HEK293T (cell line): ENCODE measurements at places on chromosomes 5 and 9.

DNA sequence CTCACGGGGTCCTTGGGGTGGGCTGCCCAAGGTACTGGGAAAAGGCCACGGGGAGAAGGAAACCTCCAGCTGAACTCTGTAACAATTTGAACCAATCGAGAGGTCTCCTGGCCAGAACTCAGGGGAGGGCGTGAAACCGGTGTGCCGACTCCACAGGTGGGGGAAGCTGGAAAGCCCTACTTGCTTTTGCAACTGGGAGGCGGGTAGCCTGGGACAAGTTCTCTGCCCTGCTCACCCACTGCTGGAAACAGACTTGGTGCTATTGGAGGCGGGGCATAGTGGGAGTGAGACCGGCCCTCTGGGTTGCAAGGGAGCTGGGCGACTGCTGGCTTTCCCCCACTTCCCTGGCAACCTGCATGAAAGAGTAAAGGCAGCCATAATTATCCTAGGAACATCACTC, 73.2 kb upstream of the SLIT3 start:
- no peak for DNase-seq

GRCh38 chr5:126210955-126211354, 212.3 kb upstream of the GRAMD2B start:
- DNase-seq: no peak

DNA sequence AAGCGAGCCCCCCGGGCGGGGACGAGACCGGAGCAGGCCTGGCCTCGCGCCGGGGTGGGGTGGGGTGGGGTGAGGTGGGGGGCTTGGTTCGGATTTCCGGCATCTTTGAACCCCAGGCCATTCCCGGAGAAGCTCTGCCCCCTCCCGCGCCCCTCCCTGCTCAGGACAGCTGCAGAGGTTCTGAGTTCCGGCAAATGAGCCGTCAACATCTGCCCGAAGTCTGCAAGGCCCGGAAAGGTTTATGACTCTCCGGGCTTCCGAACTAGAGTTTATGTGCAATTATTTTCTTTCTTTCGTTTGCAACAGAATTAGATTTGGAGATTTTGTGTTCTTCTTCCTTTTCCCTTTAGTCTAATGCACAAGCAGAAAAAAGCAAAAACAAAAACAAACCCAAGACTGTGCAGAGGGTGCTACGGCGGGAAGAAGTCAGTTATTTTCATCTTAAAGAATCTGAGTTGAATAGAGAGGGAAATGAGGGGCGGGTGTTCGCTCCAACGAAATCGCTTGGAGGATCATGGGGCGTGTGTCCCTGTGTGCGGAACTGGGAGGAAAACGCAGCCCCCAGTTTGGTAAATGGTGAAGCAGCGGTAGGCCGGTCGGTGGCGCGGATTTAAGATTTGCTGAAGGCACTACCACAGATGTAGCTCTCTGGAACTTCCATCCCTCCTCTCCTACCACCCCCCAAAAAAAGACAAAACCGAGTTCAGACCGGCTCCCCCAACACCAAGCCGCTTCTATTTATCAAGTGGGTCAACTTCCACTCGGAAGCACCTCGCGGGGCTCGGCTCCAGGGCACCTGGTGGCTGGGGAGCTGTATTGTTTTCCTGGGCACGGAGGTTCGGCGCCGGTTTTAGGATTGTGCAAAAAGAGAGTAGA, 4.8 kb downstream of the LHX2 start:
- no peak for DNase-seq

DNA sequence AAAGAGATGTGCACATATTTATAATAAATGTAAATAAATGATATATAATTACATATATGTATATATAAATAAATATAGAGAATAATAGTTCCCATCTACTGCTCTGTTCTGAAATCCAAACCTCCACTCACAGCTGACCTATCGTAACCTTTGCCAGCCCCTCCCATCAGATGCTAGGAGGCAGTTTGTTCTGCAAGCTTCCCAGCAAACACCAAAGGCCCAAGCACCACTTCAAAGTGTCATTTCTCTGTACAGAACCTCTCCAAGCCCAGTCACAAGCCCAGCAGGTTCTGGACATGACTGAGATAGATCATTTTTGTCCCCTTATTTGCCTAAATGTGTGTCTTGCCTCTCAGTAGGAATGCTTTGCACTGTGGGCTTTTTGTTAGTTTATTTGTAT, 62.4 kb downstream of the MFAP3 start:
- no peak for DNase-seq

DNA sequence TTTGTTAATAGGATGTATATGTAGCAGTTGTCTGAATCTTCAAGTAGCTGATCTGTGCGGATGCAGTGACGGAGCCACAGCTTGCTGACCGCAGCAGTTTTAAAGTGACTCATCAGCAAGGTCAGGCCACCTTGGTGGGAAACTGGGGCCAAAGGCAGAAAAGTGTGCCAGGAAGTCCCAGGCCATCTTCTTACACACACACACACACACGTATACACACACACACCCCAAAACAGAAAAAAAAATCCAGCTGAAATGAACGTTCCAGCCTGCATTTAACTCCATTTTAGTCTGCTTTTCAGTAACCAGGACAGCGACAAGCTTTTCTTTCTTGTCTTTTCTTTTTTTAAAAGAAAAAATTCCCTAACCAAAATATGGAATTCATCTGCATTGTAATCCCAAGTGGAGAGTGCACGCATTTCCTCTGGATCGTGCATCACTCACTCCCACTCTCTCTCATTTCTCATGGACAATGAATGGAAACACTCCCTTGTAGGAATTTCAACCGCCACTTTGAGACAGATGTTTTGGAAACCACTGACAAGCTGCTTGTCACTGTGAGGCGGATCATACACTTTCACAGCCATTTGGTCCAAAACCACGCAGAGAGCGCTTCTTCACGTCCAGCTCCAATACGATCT, 103.9 kb downstream of the LHFPL2 start:
- no peak for DNase-seq

GRCh38 chr9:37446401-37446800, 18.8 kb downstream of the ZBTB5 start:
- no peak for DNase-seq

GRCh38 chr5:135100431-135100830, 66.4 kb upstream of the PITX1 start:
- no peak for DNase-seq

GRCh38 chr5:31680528-31680927, 41.6 kb downstream of the PDZD2 start:
- DNase-seq: no peak

DNA sequence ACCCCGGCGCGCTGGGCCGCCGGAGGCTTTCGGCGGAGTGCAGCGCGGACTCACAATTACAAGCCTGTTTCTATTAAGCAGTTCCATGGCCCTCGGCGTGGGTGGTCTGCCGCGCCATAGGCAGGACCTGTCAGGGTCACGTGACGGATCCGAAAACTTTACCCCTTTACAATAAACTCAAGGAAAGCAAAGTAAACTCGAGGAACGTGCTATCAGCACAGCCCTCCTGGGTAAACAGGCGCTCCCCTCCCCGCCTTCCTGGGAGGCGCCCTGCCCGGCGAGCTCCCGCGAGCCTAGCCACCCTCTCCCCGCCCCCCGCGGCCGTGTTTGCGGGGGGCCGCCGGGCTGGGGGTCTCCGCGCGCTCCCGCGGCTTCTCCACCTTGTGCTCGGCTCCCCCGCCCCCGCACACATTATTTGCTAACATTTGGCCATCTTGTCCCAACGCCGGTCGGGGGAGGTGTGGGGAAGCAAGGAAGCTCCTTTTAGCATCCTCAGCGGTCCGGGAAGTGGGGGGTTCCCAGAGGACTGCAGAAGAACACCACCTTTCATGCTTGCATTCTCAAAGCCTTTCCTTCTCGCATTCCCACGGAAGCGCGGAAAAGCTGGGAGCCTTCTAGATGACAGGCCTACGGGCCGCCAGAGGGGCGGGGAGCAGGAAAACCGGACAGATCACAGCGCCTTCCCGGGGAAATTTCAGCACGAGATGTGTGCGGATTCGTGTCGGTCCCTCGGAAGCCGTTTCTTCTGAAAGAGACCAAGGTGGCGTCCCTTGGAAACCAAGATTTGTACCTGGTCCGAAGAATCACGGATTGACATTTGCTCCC, at the start of gene PTCH1:
Gene PTCH1, minus strand, starts transcription at position 238 of the 825 bp plus-strand sequence.
- peak; percentile 47 for DNase-seq

- DNase-seq: no peak
Observed at GRCh38 chr9:122860319-122861142, 32.1 kb upstream of the PDCL start.

DNA sequence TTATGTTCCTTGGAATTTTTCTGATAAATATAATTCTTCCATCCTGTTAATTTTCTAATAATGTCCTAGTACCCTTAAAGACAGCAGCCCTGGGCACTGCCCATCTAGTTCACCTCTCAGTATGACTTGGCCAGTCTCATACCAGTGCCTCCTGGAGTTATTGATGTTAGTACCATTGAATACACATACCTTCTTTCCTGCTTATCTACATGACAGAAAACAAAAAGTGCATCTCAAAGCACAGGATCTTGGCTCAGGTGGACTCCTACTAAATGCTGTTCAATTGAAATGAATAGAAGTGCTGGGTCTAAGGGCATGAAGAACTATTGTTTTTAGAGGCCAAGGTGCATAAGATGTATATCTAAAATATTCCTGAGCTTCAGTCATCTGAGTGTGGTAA, 669.7 kb downstream of the NR2F1-AS1 start:
- no peak for DNase-seq

DNA sequence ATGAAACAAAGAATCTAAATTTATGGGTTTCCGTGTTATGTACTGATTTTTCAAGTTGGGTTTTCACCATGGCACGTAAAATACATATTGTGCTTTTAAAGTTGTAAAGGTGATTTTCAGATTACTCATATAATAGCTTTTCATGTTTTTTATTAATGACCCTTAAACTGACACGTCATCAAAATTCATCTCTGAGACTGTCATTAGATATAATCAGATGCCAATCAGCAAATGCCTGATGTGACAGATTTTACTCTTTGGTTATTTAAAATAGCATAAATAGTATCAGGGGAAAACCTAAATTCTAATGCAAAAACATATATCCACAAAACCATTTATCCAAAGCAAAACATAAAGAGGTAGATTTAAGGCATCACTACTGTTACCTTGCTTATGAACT, 11.0 kb downstream of the RFX3 start:
- no peak for DNase-seq

GRCh38 chr9:134066913-134067851, 644 bp downstream of the BRD3 start:
- peak; percentile 54 for DNase-seq

- no peak for DNase-seq
Observed at GRCh38 chr9:99051406-99051805, 53.5 kb upstream of the TGFBR1 start.

- DNase-seq: no peak
Observed at GRCh38 chr5:83494087-83494620, 22.6 kb downstream of the VCAN start.

- DNase-seq: no peak
Observed at GRCh38 chr9:124007565-124008302, 3.8 kb upstream of the LHX2 start.

DNA sequence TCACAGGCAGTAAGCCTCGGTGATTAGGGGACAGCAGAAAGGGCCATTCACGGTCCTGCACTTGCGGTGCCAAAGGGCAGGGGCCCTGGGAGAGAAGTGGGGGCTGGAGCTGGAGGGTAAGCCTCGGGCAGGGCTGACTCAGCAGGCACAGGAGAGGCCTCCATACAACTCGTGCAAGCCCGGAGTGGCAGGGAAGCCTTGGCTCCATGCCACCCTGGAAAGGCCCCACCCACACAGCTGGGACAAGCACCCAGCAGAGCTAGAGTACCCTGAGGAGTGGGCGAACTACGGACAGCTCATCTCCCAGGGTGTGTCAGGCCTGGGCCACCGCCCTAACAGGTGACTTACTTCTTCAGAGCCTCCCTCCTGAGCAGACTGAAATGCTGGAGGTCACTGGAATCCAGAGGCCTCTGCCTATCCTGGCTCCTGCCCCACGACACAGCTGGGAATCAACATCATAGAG, 5.6 kb upstream of the CAMK2A start:
- DNase-seq: no peak

DNA sequence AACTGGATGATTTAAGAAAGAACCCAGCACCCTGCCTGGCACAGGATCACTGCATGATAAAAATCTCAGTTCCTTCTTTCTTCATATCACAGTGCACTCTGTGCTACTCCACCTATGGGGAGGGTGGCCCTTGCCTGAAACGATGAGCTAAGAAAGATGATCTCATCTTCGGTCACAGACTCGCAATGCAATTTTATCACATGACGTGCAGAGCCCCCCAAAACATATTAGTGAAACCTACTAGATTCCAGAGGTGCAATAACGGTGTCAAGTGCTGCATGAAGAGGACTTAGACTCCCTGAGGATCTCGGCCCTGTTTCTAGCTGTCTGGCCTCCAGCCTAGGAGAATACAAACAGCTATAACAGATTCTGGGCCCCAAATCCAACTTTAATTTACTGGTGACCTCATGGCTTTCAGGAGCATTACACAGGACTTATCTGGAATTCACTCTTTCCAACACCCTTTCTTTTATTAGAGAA, 104.0 kb downstream of the EBF1 start:
- no peak for DNase-seq

- DNase-seq: no peak
Observed at GRCh38 chr9:893115-893514, 51.6 kb downstream of the DMRT1 start.

DNA sequence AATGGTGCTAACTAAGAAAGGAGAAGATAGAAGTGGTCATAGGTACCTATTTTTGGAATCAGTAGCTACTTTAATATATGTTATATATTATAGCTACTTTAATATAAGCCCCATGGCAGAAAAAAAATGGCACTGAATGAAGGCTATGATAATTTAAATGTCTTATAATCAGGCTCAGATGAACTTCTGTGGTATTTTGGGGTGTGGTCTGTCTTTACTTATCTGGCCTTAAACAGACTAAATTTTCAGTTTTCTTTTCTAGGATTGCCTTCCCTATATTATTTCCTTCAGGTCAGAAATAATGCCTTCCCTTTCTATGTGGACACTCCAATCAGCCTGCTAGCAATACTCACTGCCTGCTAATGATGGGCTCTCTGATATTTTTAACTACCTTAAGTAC, 292.3 kb downstream of the SLF1 start:
- DNase-seq: no peak

- DNase-seq: no peak
Observed at GRCh38 chr5:152689250-152689711, 284.2 kb upstream of the NMUR2 start.

DNA sequence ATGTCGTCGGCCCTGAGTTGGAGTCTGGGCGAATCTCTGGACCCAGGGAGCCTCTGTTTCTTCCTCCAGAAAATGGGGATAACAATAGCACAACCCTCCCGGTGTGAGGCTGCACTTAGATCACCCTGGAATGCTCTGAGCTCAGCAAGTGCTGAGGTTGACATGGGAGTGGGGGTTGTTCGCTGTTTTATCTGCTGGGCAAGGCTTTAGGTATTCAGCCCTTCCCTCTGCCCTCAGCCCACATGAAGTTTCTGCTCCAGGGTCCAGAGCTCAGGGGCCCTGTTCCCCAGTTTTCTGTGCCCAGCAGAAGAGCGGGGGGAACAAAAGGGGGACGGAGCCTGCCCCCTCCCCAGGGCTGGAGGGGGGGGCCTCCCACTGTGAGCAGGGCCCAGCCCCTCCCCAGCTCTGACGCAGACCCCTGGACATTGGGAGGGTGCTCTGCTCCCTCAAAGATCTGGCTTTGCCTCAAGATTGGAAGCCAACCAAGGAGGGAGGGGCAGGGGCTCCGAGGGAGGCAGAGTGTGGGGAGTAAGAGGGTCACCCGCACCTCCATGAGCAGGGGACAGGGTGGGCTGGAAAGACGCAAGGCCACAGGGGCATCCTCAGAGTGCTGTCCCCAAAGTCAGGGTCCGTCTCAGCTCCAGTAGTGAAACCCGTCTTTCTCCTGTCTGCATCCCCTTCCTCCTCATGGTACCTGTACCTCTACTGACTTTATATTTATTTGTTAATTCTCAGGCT, 215.6 kb downstream of the C9orf50 start:
- DNase-seq: no peak
